AG08395 (cell line): ENCODE measurements at places on chromosomes 3 and 15.

DNA sequence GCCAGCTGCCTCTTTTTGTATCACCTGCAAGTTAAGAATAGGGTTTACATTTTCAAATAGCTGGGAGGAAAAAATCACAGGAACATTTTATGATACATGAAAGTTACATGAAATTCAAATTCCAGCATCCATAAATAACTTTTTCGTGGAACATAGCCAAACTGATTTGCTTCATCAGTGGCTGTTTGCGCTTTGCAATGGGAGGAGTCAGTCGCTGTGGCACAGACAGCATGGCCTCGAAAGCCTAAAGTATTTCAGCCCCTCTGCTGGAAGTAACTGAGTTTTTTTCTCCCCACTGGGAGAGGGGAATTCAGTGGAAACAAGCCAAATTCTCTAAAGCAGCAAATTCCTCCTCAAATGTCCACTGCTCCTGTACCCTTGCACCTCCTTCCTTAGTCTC lies 271.9 kb downstream of the SUCLG2 start:
- DNase-seq = no peak

GRCh38 chr15:42402455-42403205 lies 43.3 kb downstream of the CAPN3 start:
- no peak for DNase-seq

- DNase-seq = no peak
Measured at GRCh38 chr3:99713440-99713839, 75.0 kb downstream of the COL8A1 start.

GRCh38 chr3:40242216-40242615 lies 67.3 kb upstream of the EIF1B start:
- no peak for DNase-seq

DNA sequence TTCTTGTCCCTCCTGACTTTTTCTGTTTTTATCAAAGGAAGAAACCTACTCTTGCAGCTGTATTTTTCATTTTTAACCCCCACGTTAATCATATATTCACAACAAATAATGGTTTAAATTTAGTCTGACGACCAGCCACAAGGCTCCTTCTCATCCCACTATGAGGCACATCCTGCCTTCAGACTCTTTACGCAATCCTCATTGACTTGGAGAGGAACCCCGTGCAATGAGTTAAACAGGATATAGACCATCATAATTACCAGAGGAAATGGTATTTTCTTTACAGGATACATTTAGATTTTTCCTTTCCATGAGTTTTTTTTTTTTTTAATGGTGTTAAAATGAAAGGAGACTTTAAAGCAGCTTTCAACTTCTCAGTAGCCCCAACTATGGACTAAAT lies 68.5 kb downstream of the WWTR1 start:
- no peak for DNase-seq

GRCh38 chr3:4841776-4842440 lies 137.3 kb upstream of the BHLHE40 start:
- no peak for DNase-seq

GRCh38 chr3:174529298-174529697 lies 329.8 kb upstream of the NAALADL2 start:
- DNase-seq = no peak

DNA sequence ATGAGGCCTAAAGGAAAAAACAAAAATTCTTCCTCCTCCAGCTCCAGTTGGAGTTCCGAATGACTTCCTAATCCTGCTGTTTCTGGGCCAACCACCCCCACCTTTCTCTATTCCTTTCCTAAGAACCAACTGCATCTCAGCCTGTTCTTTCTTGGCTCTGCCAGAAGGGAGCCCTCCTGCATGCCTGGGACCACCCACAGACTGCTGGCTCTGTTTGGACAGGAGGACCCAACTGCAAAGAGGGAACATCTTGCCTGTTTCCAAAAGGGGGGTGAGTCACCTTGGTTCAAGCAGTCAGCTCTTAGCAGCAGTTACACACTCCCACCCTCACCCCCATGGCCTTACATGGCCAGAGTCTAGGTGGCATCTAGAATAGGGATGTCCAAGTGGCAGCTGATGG lies 116.0 kb upstream of the PRICKLE2 start:
- no peak for DNase-seq

DNA sequence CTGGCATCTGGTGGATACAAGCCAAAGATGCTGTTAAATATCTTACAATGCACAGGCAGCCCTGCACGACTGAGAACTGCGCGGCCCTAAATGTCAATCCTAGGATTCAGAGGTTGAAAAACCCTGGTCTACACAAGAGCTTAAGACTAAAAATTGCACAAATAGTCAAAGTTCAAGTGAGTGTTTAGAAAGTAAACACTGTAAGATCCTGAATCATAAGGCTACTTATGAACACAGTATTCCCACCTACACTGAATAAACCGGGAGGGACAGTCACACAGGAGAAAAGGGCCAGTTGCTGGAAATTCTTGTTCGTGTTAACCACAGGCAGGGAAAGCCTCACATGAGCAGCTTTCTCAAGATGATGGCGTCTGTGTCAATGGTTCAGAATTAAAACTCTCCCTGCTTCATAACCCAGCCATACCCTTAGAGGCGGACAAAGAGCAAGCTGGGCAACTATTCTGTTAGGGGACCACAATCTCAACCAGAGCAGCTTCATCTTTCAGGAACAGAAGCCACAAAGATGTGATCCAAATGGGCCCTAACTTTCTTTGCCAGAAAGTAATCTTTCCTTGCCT lies 37.7 kb downstream of the LRIG1 start:
- DNase-seq = no peak

DNA sequence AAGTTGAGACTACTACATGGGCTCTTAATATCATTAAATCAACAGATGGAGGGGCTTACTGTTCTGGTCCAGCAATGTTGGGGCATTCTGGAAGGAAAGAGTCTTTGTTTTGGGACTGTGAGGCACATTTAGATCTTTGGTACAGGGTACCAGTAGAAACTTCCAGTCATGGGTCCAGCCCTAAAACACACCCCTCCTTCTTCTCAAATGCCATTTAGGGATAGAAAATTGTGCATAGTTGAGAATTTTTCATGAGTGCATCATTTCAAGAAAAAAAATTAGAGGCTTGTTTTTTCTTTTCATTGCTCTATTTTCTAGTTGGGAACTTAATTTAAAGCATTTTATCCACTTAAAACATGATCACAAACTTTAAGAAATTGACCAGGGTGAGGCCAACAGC lies 4.1 kb upstream of the RTP1 start:
- DNase-seq = peak; percentile 54

- no peak for DNase-seq
Measured at GRCh38 chr3:25292595-25292994, 135.5 kb upstream of the RARB start.

- no peak for DNase-seq
Measured at GRCh38 chr3:43910750-43911149, 220.0 kb downstream of the ABHD5 start.

DNA sequence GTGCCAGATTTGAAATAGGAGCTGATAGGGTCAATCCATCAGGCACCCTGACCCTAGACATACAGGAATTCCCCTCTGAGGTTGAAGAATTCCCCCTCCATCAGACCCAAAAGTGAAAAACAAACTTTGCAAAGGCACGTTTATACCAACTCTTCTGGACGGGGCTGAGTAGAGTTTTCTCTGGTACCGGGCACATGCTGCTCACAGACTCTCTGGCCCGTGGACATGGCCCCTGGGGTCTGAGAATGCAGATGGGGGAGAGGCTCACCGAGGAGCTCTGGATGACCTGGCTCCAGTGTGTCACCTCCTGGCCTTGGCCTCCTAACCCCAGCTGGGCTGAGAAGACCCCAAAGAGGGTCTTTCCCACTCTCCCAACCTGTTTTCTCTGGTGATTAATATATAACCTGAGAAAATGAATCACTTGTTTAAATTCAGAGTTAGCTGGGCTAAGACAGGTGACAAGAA lies 11.2 kb upstream of the LIPC start:
- no peak for DNase-seq

DNA sequence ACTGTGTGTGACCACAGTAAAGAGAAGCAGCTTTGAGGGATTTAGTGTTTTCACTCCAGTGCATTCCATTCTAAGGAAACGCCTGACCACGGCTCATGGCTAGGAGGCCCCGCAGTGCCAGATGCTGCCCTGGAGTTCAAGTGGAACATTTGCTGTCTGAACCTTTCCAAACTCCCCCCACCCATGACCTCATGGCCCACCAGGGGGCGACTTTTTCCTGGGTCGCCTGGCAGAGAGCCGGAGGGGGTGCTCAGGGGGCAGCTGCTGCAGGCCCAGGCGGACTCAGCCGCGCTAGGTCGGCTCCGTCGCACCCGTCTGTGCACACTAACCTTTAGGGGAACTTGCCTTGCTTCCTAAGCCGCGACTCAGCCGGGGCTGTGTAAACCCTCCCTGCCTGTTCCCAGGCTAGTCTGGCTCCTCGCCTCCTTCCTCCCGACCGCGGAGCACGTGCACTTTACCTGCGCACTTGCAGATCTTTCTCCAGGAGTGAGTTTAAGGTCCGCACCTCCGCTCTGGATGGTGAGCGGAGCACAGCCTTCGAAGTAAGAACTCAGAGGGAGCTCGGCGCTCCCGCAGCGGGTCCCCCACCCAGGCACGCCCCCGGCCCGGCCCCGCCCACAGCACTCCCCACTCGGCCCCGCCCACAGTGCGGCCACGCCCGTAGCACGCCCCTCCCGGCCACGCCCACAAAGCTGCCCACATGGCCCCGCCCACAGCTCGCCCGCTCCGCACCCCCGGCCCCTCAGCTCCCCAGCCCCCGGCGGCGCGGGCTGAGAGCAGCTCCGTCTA lies at the start of gene OCA2:
TSS of gene OCA2 (minus strand) at position 550 of the 789 bp plus-strand sequence. CDS start 17,441 bp downstream, outside the sequence.
- DNase-seq = peak; percentile 53

DNA sequence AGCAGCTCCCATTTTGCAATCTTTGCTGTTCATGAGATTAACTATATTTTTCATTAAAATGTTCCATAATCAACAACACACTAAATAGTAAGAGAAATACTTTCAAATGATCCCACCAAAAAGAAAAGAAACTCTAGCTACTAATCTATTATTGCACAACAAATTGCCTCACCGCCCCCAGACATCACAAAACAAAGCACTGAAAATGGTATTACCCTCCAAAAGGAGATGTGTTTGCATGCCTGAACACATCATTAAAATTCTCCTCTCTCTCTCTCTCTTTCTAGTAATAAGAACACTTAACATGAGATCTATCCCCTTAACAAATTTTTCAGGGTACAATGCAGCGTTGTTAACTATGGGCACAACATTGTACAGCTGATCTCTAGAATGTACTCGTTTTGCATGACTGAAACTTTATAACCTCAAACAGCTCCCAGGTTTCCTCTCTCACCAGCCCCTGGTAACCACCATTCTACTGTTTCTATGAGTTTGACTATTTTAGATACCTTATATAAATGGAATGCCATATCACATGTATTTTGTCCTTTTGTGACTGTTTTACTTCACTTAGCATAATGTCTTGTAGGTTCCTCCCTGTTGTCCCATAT lies 33.1 kb downstream of the WNT5A start:
- no peak for DNase-seq

- peak; percentile 58 for DNase-seq
Measured at GRCh38 chr3:185732782-185733181, 92.1 kb downstream of the IGF2BP2 start.

DNA sequence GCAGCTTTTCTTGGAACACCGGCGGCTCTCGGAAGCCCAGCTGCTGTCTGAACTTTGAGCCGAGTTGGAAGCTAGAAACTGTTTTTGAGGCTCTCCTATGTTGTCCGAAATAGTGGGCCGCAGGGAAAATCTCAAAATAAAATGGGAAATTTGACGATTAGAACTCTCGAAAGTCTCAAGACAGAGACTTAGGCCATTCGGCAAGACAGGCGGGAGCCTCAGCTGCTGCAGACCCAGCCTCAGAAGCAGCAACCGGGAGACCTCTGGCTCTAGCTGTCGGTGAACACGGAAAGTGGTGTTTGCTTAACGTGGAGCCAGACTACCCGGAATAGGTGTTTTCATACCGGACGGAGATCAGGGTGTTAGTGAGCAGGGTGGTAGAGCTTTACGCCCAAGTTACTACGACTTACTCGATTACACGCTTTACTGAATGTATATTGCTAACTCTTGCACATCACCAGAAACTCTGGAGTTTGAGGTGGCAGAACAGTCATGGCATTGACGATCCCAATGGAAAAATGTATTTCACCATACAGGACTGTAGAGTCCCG lies 357 bp upstream of the MAN2C1 start:
- no peak for DNase-seq

DNA sequence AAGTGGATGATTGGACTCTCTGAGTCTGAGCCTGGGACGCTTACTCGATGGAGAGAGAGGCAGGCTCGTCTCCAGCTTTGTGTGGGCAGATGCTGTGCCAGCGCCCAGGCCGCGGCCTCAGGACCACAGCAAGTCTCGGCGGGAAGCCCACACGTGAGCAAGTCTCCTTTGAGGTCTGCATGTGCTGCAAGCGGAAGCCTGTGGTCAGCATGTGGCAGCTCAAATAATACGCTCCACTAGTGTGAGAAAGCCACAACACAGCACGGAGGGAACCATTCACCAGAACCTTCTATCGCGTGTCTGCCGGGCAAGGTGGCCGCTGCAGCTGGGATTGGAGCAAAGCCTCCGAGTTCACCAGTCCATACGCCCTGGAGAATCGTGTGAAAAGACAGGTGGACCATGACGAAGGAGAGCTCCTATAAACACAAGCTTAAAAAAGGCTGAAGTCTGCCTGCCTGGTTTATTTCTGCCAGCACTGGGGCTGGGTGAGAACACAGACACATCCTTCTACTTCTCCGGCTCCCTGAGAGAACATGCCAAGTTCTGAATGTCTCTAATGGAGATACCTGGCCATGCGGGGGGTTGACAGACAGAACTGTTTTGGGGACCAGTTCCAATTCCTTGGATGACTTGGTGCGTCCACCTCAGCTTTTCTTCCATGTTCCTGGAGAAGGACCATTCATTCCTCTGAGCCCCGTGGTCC lies 82.0 kb upstream of the LRIG1 start:
- peak; percentile 61 for DNase-seq
